ENCODE measurements at places on chromosomes 3 and 15.

GRCh38 chr3:124574012-124574411, 156.2 kb upstream of the UMPS start:
- DNase-seq: no peak

DNA sequence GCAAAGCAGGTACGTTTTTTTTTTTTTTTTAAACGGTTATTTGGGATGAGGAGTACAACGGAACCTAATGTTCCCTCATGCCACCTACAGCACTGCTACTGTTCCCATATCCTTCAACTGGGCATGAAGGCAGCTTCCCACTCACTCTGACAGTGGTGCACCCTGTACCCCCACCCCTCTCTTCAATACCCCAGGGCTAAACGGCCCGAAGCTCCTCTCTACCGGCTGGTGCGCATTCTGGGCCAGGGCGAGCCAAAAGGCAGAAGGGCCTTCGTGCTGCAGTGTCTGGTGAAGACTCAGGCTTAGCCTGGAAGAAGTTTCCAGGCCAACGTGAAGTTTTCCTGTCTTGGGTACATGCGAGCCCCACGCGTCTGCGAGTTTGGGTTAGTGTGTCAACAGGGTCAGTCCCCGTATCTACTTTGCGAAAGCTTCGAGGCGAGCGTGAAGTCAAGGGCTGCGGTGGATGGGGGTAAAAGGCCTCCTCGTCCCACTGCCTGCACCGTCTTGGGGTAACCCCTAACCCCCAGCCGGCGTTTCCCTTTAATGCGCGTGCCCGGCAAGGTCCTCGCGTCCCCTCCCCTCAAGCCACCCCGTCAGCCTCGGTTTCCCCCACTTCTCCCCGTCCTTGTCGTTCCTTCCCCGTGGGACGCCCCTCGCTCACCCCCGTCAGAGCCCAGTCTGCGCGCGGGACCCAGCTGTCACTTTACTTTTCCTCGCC, 765 bp upstream of the UBE2E2 start:
- peak; percentile 1 for DNase-seq

DNA sequence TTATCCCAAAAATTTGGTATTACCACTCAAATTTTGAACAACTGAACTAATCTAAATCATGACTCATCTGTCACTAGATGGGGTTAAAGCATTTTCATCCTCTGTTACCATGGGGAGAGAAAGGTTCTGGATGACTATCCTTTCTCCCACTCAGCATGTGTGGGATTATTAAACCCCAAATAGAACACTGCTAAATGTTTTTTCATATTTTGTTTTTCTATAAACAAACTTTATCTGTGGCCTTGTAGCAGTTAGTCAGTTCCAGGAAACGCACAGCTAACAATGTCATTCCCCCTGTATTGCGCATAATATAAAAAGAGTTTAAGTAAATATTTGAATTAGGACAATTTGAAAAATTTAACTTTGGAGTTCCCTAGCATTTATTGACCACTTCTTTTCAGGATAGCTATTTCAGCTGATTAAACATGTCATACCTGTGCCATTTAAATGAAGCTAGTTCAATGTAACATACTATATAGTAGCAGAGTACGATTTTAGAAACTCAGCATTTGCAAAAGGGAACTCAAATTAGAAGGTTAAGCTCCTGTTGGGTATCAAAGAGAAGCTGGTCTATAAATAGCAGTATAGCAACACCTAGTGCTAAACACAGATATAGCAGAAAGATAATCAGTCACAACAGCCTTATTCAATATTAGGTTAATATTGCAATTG, 9.2 kb upstream of the TMEM212 start:
- no peak for DNase-seq

GRCh38 chr15:89823836-89824606, 9.4 kb upstream of the ANPEP start:
- no peak for DNase-seq

GRCh38 chr3:30142946-30143345, 463.5 kb upstream of the TGFBR2 start:
- no peak for DNase-seq

DNA sequence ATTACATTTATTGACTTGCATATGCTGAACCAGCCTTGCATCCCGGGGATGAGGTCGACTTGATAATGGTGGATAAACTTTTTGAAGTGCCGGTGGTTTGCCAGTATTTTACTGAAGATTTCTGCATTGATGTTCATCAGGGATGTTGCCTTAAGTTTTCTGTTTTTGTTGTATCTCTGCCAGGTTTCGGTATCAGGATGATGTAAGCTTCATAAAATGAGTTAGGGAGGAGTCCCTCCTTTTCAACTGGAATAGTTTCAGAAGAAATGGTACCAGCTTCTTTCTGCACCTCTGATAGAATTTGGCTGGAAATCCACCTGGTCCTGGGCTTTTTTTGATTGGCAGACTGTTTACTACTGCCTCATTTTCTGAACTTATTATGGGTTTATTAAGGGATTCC, 250.8 kb downstream of the TBC1D5 start:
- peak; percentile 2 for DNase-seq

DNA sequence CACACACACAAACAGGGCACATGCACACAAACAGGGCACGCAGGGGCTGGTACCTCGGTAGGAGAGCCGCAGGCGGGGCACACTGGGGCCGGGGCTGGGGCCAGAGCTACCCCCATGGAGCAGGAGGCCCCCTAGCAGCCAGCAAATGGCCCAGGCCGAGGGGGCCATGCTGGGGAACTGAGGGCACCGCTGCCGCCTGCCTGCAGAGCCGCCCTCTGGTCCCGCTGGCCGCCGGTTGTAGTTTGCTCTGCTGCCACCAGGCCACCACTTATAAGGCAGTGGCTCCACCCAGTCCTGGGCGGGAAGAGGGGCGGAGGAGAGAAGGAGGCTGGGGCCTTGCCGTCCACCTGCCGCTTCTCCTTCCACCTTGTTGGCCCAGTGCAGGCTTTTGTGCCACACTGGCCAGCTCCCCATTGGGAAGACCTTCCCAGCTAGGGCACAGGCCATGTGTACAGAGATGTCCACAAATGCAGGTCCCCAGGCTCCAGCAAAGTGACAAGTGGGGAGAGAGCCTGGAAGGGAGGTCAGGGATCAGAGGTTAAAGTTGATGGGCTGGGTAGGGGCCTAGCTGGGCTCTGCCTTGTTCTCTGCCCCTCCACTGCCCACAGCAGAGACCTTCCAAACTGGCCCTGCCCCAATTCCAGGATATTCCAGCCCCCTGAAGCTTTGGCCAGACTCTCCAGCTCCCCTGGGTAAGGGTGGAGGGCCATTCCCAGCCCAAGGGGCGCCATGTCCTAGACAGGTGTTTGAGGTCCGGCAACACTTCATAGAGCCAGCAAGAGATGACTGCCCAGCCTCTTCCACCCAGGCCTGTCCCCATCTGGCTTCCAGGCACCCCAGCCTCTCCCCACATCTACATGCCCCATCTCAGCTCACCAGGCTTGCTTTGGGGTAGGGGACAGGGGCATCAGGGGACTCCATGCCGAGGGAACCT, at the start of gene SEMA3G:
Gene SEMA3G, minus strand, starts transcription at position 244 of the 934 bp plus-strand sequence. Its CDS starts 76 bp downstream, at position 168.
- DNase-seq: peak; percentile 56

- DNase-seq: no peak
Observed at GRCh38 chr3:50172626-50173220, 17.6 kb downstream of the SEMA3F start.

DNA sequence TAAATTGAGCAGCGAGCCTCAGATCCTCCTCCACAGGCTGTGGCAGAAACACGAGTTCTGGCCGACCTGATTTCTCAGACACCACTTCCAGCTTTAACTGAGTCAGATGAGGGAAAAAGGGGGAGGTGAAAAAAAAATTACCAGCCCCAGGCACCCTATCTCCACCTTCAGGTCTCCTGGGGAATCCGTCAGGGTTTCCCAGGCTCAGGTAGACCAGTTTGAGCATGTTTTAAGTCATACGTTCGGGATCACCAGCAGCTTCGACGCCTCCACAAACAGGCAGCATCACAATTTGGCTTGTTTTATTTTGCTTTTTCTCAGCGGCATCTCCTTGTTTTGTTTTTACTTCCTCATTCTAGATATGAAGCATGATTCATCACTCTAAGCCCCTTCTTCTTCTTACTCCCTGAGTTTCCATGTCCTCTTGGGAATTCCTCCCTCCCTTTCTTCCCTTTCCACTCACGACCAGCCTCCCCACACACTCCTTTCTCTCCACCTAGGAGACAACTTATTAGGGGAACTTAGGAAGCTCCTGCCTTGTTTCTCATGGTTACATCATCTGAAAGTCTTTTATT, 190.1 kb downstream of the ZNF621 start:
- DNase-seq: no peak

GRCh38 chr3:15263120-15263519, 57.1 kb downstream of the CAPN7 start:
- DNase-seq: no peak

GRCh38 chr3:53196575-53197407, 35.8 kb downstream of the PRKCD start:
- peak; percentile 18 for DNase-seq

GRCh38 chr3:169772305-169772896, 795 bp upstream of the MYNN start:
- DNase-seq: peak; percentile 72

DNA sequence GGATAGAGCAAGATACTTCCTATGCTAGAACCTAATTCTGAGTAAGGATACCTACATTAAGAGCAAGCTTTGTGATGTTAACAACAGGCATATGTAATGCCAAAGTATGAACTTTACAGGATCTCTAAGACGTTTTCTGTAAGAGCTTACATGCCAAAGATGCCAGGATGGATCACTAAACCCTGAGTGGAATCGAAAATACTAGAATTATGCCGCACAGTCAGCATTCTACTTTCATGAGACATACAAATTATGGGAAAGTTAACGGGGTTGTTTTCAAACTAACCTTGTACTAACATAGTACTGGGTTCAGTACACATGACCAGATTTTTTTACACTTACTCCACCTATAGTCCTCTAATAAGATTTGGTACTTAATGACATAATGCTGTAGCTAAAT, 55.1 kb downstream of the AAGAB start:
- DNase-seq: no peak

DNA sequence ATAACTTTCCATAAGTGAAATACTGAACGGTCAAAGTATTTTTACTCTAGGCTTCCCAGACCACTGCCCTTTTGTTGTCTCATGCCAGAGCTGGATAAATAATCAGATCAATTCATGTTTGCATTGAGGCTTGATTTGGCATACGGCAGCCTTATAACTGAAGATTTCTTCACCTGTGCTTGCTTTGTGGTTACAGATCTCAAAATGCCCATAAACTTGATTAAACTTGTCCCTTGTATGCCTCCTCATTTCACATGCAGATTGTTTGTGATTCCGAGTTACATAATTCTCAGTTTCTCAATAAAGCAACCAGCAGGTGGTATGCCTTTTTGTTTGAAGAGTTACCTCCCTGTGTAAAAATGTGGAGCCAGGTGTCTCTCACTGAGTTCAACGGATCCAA, 211.4 kb upstream of the LRIG1 start:
- DNase-seq: no peak

DNA sequence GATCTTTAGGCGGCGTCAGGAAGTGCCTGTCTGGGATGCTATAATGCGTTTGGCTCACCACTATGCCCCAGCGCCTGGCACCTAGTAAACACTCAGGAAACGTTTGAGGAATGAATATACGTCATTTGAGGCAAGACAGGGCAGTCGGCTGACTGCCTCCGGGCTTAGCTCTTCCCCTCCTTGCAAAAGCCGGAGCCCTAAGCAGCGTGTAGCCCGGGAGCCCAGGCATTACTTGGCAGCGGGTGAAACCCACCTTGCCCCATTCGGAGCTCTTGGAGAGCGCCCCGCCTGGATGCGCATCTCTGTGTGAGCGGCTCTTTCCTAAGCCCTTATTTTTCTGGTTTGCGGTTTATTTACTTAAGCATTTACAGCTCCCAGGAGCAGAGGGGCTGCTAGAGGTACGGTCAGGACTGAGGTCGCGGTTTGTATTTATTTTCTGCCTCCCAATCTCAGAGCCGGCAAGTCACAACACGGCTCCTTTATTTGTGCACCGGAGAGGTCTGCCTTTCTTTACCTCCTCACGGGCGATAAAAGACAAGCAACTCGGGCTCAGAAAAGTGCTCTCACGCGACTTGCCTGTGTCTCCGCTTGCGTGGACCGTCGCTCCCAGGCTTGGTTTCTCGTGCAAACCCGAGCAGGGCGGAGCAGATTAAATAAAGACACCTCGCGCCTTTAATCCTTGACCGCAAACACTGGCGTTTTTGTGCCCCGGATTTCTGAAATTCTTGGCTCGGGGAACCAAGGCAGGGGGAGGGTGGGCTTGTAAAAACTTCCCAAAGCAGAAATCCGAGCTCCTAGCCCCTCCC, 737 bp upstream of the ITPR1 start:
- peak; percentile 52 for DNase-seq

- DNase-seq: no peak
Observed at GRCh38 chr3:21654662-21655061, 96.3 kb downstream of the ZNF385D start.

DNA sequence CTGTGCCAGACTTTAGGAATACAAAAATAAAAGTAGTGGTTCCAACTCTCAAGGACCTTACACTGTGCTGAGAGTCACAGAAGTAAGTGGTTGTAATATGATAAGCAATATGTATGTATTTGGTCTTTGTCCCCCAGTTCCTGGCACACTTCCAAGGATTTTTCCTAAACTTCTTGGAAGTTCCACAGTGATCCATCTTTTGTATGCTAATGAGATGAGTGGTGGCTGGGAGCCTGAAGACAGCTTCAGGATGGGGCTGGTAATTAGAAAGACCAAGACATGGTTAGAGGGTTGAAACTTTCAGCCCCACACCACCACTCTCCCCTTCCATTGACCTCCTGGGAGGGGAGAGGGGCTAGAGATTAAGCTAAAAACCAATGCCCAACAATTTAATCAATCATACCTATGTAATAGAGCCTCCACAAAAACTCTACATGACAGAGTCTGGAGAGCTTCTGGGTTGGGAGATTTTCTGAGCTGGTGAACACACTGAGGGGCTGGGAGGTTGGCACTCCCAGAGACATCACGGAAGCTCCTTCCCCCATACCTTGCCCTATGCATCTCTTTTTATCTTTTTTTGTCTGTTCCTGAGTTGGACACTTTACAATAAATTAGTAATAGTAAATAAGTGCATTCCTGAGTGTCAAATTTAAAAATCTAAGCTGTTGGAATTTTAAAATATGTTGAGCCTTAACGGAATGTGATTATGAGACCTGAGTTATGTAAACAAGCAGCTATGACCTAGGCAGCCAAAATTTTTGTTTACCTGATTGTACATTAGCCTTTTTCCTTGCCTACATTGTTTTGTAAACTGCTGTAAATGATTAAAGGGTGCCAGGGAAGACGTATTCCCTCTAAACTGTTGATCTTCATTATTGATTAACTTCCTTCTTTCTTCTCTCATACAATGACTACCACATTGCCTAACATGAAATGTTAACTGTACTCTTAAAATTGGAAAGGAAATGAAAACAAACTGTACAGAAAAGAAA, 24.3 kb downstream of the CD200R1L start:
- peak; percentile 61 for DNase-seq

DNA sequence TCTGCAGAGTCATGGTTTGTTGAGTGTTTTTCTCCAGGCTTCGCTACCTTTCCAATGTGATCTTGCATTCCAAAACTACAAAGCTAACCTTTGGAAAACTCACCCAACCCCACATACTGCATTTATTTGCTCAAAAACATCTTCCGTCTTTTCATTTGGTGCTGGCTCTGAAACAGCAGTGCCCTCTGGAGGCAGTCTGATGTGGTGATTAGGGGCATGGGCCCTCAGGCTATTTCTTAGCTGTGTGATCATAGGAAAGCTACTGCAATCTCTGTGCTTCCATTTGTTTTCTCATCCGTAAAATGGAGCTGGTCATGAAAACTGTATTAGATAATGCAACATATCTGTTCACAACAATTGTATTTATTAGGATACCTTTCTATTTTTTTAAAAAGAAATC, 47.0 kb downstream of the MTHFS start:
- DNase-seq: peak; percentile 12
